ENCODE measurements at places on chromosomes 5 and 9.

DNA sequence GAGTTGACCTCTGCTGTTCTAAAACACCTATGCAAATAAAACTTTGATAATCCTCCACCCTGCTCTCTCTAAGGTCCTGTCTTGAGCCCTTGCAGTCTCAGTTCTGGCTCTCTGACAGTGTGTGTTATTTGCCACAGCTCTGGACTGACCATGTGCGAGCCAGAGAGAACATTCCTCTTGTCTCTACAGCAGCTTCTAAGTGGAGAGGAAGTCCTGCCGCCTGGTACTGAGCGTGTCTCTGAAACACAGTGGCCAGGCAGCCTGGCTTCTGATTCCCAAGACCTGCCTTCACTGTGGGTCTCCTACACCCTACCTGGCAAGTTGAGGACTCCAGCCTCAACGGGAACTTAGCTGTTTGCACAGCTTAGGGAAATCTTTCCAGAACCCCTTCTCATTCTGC, 61.6 kb downstream of the ENTREP1 start:
- H3K4me3 ChIP-seq, result no peak overlapping the region
- DNase-seq, result no peak
- no peak overlapping the region for H3K27ac ChIP-seq
- peaks cover 3% of the 10 kb centered on the region for H3K36me3 ChIP-seq
- peaks cover 39% of the 10 kb centered on the region for H3K27me3 ChIP-seq

DNA sequence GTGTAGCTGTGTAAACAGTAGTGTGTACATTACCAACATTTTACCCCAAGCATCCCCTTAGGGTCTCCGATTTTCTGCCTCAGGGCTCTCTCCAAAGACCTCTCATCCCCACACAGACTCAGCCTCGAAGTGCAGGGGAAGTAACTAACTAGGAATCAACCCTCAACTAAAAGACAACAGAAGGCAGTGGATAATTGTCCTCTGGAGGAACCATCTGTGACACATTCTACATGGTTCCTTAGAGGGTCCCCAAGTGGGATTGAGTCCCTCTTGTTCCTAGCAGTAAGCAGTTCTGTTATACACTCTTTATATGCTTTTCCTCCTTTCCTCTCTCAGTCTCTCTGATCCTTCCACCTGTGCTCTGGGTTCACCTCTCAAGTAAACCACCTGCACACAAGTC, 157.2 kb downstream of the SV2C start:
- DNase-seq, result no peak
- no peak overlapping the region for H3K4me3 ChIP-seq
- no peak overlapping the region for H3K27ac ChIP-seq

- no peaks in the 10 kb centered on the region for H3K4me1 ChIP-seq
- DNase-seq, result no peak
- H3K27ac ChIP-seq, result no peak overlapping the region
- no peaks in the 10 kb centered on the region for H3K36me3 ChIP-seq
These were observed 12.5 kb downstream of the ARHGEF28 start for GRCh38 chr5:73638344-73639095.

- H3K27ac ChIP-seq, result no peak overlapping the region
- no peak for DNase-seq
These were observed 46.3 kb upstream of the TNFSF15 start for GRCh38 chr9:114852050-114852594.

GRCh38 chr9:94870793-94871558, 144.5 kb downstream of the AOPEP start:
- H3K27me3 ChIP-seq, result no peaks in the 10 kb centered on the region
- peaks cover 2% of the 10 kb centered on the region for H3K36me3 ChIP-seq
- H3K4me3 ChIP-seq, result peak overlapping the region; percentile 56

GRCh38 chr5:5521478-5521877, 99.0 kb downstream of the ICE1 start:
- H3K27me3 ChIP-seq, result peaks cover 18% of the 10 kb centered on the region
- H3K4me1 ChIP-seq, result peaks cover 10% of the 10 kb centered on the region
- no peak overlapping the region for H3K4me3 ChIP-seq
- H3K36me3 ChIP-seq, result peaks cover 3% of the 10 kb centered on the region

GRCh38 chr9:136996361-136997292, at the start of gene CLIC3:
Gene CLIC3, minus strand, starts transcription at chr9:136996568. Its CDS starts 25 bp downstream, at chr9:136996543.
- H3K27me3 ChIP-seq, result no peaks in the 10 kb centered on the region
- peak; percentile 69 for DNase-seq
- peaks cover 44% of the 10 kb centered on the region for H3K4me1 ChIP-seq
- H3K36me3 ChIP-seq, result peaks cover 33% of the 10 kb centered on the region
- H3K4me3 ChIP-seq, result peak within 1 kb of the TSS; percentile 83

DNA sequence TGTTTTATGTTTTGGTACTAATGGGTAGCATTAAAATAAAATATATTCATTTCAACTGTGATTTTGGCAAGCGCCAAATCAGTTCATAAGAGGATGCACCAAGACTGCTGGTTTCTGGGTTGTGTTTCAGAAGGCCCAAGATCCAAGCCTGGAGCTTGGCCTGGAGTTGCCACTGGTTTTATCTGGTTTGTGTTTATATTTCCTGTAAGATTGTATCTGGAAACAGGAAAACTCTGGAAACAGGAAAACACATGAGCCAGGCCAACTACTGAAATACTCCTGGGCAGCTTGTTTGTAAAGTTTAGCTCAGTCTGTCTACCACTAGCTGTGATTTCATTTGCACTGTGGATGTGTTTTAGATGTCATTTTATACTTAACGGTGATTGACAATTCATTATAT, 5.5 kb downstream of the FSTL4 start:
- no peak overlapping the region for H3K4me3 ChIP-seq
- no peaks in the 10 kb centered on the region for H3K4me1 ChIP-seq
- H3K36me3 ChIP-seq, result no peaks in the 10 kb centered on the region
- DNase-seq, result no peak

DNA sequence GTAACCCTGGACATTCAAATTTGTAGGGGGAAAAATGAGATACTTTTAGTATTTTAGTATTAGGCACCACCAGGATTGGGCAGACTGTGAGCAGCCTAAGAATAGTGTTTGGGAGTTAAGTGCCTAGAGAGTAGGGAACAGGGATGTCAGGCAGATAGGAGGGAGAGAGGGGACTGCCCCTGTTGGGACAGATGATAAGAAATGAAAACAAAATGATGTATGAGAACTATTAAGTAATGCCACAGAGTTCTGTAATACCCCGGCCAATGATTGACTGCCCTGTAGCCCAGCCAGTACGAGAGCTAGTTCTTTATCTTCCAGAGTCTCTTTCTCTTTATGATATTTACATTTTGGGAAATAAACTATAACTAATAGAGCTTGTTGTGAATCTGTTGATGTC, 24.4 kb downstream of the ARHGAP26 start:
- no peak for DNase-seq
- no peaks in the 10 kb centered on the region for H3K27me3 ChIP-seq
- H3K36me3 ChIP-seq, result peaks cover 9% of the 10 kb centered on the region
- no peak overlapping the region for H3K4me3 ChIP-seq
- peaks cover 74% of the 10 kb centered on the region for H3K4me1 ChIP-seq

DNA sequence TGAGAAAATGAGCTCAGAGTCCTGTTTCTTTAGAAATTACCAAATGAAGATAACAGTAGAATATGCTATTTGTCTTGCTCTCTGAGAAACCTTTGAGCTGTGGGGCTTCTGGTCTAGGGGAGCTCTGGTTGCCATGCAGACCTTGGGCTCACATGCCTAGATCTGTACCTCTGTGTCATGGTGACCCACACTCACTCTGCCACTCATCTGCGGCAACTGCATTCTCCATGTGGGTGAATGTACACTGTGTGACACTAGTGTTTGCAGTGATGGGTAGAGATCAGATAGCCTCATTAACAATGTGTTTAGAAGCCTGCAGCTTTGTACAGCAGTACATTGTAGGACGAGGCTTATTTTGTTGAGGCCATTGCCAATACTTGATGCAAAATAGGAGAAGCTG, 521.2 kb downstream of the CHSY3 start:
- H3K4me1 ChIP-seq, result no peaks in the 10 kb centered on the region
- no peaks in the 10 kb centered on the region for H3K27me3 ChIP-seq
- DNase-seq, result no peak
- no peaks in the 10 kb centered on the region for H3K36me3 ChIP-seq
- H3K27ac ChIP-seq, result no peak overlapping the region

DNA sequence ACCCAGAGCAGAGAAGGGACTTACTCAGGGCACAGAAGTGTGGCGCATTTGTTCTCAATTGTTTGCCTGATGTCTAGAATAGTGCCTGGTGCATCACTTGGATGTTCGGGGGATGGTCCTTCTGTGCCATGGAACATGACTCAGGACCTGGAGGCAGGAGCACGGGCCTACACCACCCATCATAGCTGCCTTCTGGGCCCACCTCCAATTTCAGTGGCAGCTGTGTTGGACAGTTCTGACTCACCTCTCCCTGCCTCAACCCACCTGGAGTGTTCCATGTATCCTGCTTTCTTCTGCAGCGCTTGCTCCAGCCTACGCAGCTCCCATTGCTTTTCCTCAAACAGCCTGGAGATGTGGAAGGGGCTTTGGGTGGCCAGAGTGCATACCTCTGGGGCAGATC, 12.5 kb upstream of the CXCL14 start:
- H3K4me3 ChIP-seq, result no peak overlapping the region
- no peaks in the 10 kb centered on the region for H3K4me1 ChIP-seq
- no peaks in the 10 kb centered on the region for H3K36me3 ChIP-seq
- H3K27me3 ChIP-seq, result peaks cover 29% of the 10 kb centered on the region
- no peak for DNase-seq
- no peak overlapping the region for H3K27ac ChIP-seq

GRCh38 chr9:109035684-109036423, 22.6 kb upstream of the CTNNAL1 start:
- H3K27me3 ChIP-seq, result no peaks in the 10 kb centered on the region
- no peak for DNase-seq
- H3K4me3 ChIP-seq, result no peak overlapping the region
- no peak overlapping the region for H3K27ac ChIP-seq
- H3K4me1 ChIP-seq, result peaks cover 9% of the 10 kb centered on the region

DNA sequence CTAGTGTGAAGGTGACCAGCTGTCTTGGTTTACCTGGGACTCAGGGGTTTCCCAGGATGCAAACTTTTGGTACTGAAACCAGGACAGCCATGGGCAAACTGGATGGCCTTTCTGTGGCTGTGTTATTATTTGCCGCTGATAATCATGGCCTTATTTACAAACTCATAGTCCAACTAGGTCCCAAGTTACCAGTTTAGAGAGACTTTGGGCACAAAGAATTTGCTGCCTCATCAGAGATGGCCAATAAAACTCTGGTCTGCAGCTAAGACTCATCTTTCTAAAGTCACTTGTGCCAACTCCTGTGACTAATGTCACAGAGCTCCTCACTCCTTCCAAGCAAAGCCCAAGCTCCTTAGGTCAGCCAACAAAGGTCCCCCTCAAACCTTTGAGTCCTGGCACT, 47.5 kb upstream of the PLPP6 start:
- H3K4me3 ChIP-seq, result no peak overlapping the region
- DNase-seq, result no peak
- H3K27me3 ChIP-seq, result no peaks in the 10 kb centered on the region
- H3K4me1 ChIP-seq, result peaks cover 11% of the 10 kb centered on the region

- no peaks in the 10 kb centered on the region for H3K36me3 ChIP-seq
- no peak overlapping the region for H3K4me3 ChIP-seq
- DNase-seq, result no peak
- H3K4me1 ChIP-seq, result no peaks in the 10 kb centered on the region
- H3K27ac ChIP-seq, result no peak overlapping the region
These were observed 85.2 kb upstream of the TNC start for GRCh38 chr9:115202960-115203751.

GRCh38 chr5:5617024-5617423, 194.5 kb downstream of the ICE1 start:
- H3K27me3 ChIP-seq, result peaks cover 11% of the 10 kb centered on the region
- H3K4me1 ChIP-seq, result no peaks in the 10 kb centered on the region
- H3K4me3 ChIP-seq, result no peak overlapping the region
